Renal cortical epithelial cell (primary cell): ENCODE measurements at places on chromosomes 6 and 20.

DNA sequence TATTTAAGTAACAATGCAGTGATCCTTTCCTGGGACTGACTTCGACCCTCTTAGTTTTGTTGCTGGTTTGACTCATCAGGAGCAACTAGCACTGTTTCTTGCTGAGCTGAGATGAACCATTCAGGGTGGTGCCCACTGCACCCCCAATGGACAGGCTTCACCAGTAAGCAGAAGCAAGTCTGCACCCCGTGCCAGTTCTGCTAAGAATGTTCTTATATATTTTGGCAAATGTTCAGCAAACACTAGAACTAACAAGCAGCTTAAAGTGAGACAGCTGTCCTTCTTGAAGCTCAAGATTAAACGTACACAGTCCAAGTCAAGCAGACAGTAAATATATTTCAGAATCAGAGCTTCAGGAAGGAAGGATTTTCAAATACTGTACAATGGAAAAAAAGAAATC is 561.3 kb upstream of the CDH4 start:
- no peak for DNase-seq

GRCh38 chr6:10177704-10178103 is 237.2 kb downstream of the TFAP2A start:
- peak; percentile 75 for DNase-seq

DNA sequence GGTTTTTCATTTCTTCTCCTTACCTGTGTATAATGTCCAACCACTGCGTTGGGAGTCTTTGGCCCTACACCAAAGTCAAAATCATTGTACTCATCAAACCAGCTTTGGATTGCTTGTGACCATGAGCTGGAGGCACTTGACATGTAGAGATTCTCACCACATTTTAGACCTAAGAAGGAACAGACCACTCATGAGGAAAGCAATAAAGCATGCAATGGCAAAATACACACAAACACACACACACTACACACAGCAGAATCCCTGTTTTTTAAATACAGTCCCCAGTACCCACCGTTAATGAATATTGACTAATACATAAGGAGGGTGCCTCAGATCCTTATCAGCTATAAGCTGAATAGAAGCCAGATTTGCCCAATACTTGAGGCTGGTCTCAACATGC is 10.5 kb downstream of the CRISP3 start:
- DNase-seq = no peak

DNA sequence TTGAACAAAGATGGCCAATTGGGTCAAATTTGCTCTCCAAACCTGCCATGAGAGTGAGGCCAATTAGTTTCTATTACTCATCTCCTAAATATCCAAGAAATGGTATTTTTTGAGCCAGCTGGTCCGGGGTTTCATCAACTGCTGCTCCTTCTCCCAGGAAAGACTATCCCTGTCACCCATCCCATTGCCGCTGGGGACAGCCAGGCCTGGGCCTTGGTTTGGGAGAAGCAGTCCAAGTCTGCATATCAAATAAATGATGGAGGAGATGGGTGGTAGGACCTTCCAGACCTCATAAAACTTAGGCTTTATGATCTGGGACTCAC is 46.7 kb upstream of the TTPAL start:
- DNase-seq = no peak

DNA sequence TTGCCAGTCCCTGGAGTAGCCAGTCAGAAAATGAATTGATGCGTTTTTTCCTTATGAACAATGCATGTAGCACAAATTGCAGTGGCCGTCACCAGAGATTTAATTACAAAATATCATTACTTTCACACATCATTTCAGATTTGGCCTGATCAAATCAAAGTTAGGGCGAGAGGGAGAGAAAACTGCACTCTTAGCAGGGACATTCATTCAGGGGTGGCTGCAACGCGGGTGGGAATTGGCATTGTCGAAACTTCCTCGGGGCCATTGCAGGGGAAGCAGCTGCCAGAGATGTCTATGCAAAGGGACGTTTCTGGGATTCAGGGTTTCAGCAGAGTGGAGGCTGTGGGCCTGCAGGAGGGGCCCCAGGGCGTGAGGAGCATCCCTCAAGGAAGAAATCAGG is 76.5 kb upstream of the TOP1 start:
- no peak for DNase-seq

GRCh38 chr6:99768166-99768565 is 161.5 kb downstream of the PRDM13 start:
- no peak for DNase-seq

GRCh38 chr6:26743157-26743821 is 83.7 kb upstream of the ZNF322 start:
- DNase-seq = no peak

DNA sequence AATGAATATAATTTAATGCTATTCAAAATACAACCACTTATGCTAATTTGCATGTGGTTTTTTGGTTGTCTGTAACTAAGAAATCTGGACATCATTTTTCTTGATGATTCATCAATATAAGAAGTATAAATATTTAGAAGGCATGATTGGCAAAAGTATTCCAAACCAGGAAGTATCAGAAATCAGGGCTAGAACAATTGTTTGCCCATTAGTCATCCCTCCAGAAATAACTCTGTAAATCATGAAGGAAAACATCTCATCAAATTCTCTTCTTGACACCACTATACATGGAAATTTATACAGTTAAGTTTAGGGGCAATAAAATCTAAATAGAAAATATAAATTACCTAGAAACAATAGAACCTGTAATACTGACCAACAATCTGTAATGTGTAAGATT is 554.7 kb upstream of the HS3ST5 start:
- DNase-seq = no peak

- DNase-seq = no peak
Measured at GRCh38 chr20:59013959-59014608, 5.1 kb upstream of the TUBB1 start.

DNA sequence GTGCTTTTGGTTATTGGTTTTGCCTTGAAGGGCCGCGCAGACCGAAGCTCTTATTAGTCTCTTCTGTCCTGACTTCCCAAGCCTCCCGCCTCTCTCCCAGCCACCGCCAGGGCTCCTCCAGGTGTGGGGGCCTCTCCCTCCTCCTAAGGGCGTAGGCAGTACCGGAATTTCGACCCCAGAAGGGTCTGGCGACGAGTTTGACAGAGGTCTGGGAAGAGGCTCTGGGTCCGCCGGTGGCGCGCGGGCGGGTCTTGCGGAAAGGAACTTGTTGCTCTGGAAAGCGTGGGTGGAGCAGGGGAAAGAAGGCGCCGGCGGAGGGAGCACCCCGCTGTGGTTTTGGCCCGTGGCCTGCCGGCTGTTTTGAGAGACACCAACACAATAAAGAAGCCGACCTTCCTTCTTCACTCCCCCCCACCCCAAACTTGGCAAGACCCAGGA is 1.8 kb downstream of the PCSK2 start:
- DNase-seq = no peak

DNA sequence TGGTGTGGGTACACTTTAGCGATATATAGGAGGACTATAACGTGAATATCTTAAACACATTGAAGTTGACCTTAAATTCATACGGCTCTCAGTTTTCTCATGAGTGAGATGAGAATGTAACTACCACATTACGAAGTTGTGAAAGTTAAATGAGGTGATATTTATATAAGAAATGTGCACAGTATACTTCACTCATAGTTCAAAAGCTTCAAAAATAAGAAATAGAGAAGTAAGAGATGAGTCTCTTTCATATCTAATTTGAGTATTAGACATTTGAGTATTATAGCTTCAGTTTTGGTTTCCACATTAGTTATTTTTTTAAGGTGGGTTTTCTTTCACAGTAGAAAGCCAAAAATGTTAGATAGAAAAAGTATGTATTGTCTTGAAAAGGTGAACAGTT is 183.3 kb downstream of the NKAIN2 start:
- no peak for DNase-seq

DNA sequence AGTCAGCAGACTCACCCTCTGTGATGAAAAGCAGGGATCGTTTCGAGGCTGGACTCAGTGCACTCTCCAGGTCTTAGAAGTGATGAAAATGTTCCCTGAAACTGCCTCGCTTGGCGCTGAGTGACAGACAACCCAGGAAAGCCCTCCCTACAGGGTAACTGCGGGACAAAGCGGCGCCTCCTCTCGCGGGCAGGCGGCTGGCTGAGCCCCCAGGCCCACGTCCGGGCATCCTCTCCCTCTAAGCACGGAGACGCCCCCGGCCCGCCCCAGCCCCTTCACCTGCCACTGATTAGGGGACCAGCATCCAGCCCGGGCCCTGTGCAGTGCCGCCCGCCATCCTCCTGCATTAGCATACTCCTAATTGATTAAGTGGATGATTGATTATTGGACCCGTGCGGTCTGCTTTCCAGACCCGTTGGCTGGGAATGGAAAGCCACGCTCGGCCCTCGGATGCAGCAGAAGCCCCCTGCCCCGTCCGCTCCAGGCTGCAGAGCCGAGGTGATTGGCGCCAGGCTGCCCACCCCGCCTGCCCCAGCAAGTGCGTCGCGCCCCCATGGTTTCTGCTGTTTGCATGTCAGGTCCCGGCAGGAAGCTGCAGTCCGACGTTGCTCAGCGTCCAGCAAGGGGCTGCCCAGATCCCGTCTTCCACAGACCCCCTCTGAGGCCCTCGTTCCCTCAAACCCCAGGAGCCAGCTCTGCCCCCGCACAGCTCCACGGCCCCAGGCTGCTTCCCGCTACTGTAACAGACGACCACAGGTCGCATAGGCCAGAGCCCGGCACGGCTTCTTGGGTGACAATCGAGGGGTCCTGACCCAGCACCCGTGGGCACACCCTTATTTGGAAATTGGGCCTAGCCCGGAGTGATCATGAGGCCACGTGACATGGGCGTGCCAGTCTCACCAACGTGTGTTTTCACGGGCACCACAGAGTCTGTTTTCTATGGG is 131.6 kb downstream of the DLL1 start:
- DNase-seq = no peak

DNA sequence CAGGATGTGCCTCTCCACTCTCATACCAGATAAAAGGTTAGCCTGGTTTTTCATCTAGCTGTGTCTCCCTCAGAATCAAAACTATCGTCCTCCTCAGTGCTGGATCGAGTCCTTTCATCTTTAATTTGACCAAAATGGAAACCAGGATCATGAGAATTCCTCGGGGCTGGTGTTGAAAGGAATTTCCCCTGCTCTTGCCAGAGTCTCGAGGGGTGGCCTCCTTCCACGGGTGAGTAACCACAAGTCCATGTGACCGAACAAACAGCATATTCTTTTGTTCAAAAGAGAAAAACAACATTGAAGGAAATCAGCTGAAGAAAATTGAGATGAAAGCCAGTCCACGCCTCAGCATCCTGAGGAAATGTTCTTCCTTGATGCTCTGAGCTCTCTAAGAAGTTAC is 165.9 kb upstream of the CDYL start:
- peak; percentile 88 for DNase-seq

DNA sequence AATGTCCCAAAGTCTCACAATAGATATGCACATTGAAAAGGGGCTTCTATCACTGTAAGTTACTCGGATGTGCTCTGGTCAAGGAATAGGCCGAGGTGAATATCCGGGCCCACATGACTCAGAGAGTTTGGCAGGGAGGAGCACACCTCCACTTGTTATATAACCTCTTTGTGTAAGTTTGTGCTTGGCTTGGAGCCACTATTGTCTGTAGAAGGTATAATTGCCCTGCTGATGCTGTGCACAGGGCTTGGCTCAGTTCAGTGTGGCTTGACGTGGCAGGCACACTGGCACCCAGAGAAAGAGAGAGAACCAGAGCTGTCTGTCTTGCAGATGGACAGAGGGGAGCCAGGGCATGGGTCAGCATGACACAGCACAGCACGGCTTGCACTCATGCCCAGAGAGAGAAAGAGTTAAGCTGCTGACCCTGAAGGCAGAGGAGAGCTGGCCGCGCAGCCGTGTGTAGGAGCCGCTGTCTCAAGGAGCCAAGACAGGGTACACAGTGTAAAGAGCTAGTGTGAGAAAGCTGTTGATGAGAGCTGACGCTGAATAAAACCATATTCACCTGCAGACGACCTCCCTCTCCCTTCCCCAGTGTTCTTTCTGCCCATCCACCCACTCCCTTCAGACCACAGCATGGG is 482.5 kb downstream of the C6orf118 start:
- DNase-seq = peak; percentile 10

GRCh38 chr6:147341486-147341885 is 137.3 kb downstream of the STXBP5 start:
- peak; percentile 61 for DNase-seq

DNA sequence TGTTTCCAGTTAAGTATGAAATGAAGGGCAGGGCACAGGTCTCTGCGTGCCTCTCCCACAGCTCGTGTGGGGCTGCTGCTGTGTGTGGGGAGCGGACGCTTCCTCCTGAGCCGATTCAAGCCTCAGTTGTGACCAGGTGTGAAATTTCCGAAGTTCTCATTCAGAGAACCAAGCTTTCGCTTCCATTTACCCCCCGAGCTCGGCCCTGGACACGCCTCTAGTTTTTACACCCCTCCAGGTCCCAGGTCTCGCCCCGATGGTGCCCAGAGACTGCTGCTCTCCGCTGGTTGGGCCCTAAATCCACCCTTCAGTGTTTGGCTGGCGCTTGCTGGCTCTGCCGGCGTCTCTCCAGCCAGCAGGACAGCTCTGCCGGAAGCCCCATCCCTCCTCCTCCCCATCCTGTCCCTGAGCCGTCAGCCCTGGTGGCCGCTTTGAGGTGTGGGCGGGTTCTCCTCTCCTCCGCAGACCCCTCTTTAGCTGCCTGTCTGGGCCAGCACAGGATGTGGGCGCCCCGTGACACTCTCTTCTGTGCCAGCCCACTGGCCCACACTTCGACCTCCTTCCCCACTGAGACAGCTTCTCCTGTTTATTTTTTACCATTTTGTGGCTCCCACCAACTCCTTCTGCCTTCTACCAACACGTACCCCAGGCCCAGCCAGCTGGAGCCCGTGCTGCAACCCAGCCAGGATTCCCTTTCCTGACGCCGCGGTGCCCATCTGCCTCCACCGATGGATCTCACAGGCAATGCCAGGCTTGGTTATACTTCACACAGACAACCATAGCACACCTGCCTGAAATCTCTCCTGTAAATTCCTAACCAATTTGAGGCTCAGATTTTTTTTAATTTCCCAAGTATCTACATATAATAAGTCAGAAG is 142.8 kb downstream of the DLL1 start:
- no peak for DNase-seq

DNA sequence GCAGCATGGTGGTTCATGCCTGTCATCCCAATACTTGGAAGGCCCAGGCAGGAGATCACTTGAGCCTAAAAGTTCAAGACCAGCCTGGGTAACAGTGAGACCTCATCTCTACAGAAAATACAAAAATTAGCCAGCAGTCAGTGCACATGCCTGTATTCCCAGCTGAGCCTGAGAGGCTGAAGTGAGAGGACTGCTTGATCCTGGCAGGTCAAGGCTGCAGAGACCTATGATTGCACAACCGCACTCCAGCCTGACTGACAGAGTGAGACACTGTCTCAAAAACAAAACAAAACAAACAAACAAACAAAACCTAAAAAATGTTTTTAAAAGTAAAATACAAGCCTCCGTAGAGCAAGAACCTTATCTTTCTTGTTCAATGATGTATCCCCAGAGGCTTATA is 6.0 kb downstream of the CEP85L start:
- peak; percentile 16 for DNase-seq

DNA sequence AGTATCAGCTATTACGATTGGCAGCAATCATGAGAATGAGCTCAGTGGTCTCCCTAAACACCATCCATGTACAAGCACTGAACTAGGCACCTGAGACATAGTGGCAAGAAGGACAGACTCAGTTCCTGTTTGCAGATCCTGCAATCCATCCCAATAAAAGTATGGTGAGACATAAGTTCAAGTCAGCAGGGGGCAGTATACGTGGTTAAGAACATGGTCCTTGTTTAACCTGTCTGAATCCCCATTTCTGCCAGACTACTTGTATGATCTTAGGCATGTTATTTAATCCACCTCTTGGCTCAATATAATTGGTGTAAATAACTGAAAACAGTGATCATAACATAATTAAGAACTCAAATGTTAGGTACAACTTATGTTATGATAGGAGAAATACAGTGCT is 33.2 kb upstream of the PNISR start:
- DNase-seq = peak; percentile 37

- no peak for DNase-seq
Measured at GRCh38 chr20:34629904-34630303, 47.0 kb downstream of the PIGU start.
